ENCODE measurements at places on chromosomes 3 and 15.
A peak's percentile ranks its signal among the peaks of the same experiment; 100 is the strongest.

DNA sequence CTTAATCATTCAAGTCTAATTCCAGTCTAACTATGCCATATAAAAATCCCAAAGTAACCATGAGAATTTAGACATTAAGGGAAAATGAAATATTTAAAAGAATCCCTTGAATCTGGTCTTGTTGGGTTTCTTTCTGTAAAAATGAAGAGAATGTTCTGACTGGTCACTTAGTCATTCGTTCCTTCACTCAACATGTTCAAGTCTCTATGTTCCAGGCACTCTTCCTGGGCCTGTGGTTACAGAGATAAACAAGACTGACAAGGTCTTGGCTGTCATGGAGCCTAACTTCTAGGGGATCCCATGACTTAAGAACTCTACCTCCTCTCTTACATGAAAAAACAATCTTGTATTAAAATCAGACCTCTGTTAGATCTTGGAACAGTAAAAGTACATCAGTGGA is 638.6 kb upstream of the TBL1XR1 start:
- DNase-seq, result peak; percentile 43

- DNase-seq, result no peak
Observed at GRCh38 chr15:66661432-66662096, 40.5 kb upstream of the SMAD6 start.

GRCh38 chr3:167811031-167811430 is 75.5 kb downstream of the SERPINI1 start:
- DNase-seq, result no peak

DNA sequence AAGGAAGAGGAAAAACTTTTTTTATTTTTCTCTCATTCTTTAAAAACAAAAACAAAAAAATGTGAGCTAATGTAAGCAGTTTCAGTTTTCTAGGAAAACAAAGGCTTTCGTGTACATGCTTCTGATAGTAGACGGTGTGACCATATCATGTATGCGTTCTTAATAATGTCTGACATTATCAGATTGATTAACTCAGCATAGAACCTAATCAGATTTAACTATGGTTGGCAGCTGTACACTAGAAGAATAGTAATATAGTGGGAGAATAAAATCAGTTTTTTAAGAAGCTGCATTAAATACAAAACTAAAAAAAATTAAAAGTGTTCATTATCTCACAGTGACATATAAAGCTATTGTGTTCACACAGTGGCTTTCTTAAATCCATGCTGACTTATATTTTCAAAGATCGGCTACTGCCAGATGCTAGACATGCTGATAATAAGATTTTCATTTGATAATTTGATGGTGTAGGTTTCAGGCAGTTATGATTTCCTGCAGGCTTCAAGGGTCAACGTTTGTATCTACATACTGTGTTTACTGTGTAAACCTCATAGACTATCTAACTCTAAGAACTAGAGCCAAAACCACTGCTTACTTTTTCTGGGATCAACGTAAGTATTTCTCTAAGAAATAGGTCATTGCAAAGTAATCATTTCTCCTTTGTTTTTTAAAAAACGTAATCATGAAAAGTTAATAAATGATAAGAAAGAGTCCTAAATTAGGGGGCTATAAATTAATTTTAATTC is 74.0 kb downstream of the UBE2E2 start:
- DNase-seq, result no peak

DNA sequence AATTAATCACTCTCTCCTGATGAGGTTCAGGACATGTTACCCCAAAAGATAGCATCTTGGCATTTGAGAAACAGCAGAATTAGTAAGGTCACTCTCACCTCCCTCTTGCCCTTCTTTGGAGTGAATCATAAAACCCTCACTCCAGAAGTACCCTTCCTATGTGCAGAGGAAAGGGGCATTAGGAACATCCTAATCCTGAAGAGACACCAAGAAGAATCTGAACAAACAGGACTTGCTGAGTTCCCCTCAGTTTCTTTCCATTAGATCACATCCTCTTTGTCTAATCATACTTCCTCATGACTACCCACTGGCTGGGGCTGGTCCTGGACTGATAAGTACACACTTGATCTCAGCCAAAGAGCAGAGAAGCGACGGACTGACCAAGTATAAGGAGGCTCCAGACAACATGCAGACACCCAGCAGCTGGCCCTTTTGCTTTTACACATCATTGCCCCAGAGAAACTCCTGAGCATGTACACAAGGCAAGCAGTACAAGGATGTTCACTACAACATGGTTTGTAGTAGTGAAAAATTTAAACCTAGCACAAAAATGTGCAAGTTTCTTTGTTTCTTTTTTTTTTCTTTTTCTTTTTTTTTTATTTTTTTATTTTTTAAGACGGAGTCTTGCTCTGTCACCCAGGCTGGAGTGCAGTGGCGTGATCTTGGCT is 15.0 kb upstream of the TM6SF1 start:
- no peak for DNase-seq

GRCh38 chr15:80152896-80153876 is at the start of gene FAH:
Gene FAH, plus strand, starts transcription at chr15:80152999. Its CDS starts 56 bp downstream, at chr15:80153055.
- DNase-seq, result peak; percentile 2

GRCh38 chr3:161430307-161430706 is 59.0 kb upstream of the SPTSSB start:
- no peak for DNase-seq

GRCh38 chr3:102896851-102897621 is 462.2 kb downstream of the ZPLD1 start:
- no peak for DNase-seq

GRCh38 chr15:65916041-65916663 is 46.9 kb downstream of the RAB11A start:
- DNase-seq, result no peak

- DNase-seq, result no peak
Observed at GRCh38 chr3:183449791-183450190, 21.4 kb upstream of the MCF2L2 start.

DNA sequence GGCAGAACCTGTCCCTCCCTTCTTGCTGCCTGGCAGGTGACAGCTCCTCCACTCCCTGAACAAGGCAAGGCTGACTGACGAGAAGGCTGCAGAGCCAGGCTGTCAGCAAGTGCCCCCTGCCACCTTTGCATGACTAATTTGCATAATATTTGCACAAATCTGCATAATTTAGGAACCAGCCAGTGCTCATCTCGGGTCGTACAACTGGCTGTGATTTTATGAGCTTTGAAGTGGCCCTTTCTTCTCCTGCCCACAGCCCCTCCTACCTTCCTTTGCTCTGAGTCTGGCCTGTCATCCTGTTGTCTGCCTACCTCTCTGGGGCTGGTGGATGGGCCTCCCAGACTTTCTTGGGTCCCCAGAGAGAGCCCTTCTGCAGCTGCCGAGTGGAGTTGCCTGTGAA is 58.9 kb downstream of the LINGO1 start:
- DNase-seq, result no peak

DNA sequence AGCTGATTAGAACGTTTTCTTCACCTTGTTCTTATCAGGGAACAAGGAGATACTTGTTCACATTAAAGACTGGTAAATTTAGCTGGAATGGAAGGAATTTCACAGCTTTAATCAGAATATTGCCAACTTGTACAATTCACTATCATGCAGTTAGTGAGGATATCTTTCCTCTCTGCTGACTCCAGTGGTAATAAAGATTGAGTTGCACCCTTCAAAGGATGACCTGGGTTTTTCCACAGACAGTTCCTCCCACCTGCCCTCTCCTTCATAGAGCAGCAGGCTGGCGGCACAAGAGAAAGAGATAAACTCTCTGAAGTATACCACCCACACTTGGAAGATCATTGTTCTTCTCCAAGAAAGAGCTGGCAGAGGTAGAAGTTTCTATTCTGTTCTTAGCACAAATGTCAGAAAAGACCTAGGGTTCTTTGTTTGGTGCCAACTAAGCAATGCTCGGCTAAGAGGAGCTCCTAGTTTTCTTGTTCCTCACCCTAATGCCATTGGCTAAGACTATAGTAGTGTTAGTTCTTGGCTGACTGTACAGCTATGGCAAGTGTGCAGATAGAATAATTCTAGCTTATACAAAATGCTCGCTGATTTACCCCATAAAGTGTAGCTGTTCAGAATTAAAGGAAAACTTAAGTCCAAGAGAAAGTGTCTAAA is 169.1 kb downstream of the CLSTN2 start:
- DNase-seq, result no peak

- DNase-seq, result no peak
Observed at GRCh38 chr15:70269311-70269911, 171.7 kb upstream of the TLE3 start.

DNA sequence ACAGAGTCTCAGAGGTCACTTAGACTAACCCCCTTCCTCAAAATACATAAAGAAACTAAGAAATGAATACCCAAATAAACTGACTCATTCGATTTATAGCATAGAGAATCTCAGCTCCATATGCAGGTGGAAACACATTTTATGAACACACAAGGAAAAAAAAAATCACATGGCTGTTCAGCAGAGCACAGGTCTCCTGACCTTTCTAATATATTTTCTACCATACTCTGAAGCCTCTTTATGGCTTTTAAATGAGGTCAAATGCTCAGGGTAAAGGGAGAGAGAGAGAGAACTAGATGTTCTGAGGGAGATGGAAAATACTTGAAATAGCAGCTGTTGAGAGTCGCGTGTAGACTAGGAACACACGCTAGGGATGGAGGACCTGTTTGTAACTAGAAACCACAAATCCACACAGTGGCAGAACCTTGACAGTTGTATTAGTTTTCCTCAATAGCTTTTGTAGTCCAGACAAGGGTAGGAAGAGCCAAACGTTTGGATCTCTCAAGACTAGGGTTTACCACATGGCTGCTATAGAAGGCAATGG is 165.3 kb downstream of the FMN1 start:
- no peak for DNase-seq

DNA sequence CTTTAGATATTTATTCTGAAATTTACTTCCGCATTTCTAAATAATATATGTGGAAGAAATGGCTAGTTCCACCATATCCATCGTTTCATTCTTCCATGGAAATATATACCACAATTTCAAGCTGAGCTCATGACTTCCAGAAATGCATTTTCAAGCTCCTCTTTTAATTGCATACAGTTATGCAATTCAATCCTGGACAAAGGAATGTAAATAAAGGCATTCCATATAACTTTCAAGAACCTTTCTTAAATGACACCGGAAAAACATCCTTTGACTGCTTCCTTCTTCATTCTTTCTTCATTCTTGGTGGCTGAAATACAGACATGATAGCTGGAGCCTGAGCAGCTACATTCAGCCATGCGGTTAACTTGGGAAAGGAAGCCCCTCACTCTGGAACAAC is 185.2 kb upstream of the GADL1 start:
- no peak for DNase-seq

GRCh38 chr3:184927796-184928315 is 115.9 kb downstream of the VPS8 start:
- no peak for DNase-seq

GRCh38 chr3:119349354-119350041 is 55.3 kb downstream of the ARHGAP31 start:
- DNase-seq, result no peak

- no peak for DNase-seq
Observed at GRCh38 chr3:183255348-183255730, 2.3 kb downstream of the B3GNT5 start.

DNA sequence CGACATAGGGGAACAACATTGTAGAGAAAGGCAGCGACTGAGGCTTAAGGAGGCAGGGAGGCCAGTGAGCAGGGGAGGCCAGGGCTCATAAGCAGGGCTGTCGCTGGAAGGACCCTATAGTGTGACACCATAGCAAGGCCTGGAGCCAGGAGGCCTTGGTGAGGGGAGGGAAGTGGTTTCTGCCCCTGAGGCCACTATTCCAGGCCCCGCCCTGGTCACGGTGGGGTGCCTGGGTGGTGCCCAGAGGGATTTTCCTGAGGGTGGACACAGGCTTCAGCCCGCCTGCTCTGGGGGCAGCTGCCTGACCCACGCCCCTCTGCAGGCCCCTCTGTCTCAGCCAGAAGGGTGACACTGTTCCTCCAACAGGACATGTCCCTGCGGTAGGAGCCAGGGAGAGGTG is 147.8 kb upstream of the IQSEC1 start:
- no peak for DNase-seq

- no peak for DNase-seq
Observed at GRCh38 chr3:190001426-190001825, 119.3 kb downstream of the P3H2 start.

GRCh38 chr3:180117381-180118163 is 80.8 kb upstream of the PEX5L start:
- DNase-seq, result no peak

GRCh38 chr15:51380999-51381806 is 39.7 kb downstream of the GLDN start:
- DNase-seq, result no peak

DNA sequence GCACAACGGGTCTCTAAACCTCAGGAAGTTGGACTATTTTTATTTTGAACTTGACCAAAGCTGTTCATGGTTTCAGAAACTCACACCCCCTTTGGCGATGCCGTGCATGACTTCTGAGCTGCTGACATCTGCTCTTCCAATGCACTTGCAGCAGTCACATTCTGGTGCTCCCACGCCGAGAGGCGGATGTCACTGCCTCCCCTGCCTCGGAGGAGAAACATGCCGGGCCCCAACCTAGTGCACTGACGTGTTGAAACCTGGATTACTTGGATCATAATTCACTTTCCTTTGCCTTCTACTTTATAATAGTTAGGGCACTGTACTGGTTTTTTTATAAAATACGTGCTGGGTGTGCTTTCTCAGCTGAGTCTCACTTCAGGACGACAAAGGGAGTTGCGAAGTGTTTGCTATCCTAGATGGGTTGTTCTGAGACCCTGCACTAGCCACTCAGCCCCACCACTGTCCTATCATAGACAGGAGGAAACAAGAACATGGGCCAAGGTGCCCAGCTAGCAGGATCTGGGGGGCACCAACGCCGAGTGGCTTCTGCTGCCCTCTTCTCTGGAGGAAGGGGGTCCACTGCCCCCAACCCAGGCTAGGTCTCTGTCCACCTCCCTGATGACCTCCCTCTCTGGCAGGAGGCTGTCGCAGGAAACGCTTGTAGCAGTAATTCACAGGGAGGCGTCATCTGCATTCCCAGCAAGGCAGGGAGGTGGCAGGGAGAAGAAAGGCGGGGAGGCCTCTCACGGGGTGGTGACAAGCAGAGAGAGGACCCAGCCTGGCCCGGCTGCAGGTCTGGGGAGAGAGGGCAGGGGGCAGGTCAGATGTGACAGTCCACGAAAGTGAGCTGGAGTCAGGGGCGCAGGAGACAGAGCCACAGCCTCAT is 158.8 kb upstream of the IQSEC1 start:
- DNase-seq, result no peak

DNA sequence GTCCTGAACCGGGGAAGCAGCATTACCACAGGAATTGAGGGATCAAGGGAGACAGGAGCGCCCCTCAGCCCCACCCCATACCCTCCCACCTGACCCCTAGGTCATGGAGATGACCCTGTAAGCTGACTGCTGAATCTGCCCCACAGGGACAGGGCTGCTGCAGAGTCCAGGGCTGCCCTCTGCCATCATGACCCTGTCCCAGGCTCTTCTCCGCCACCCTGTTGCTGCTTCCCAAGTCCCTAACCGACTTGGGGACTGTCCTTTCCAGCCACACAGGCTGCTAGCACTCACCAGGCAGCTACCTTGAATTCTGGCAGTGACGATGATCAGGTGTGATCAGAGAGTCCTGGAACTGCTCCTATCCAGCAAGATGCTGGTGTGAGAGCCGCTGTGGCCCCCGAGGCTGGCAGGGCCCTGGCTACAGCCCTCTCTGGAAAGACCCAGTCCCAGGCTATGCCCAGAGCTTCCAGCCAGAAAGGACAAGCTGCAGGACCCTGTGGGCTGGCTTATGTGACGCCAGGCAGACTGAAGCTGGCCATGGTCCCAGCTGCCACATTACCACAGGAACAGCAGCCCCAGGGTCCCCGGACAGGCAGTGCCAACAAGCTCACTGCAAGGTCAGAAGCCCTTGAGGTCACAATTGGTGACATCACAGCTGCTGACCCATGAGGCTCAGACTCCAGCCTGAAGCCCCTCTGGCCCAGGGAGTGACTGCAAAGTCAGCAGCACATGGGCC is at the start of gene C3orf22:
C3orf22 (minus strand) TSS at position 597 of the 736 bp plus-strand sequence. CDS start 5,542 bp downstream, outside the sequence.
- DNase-seq, result no peak
